ENCODE measurements at places on chromosomes 11 and 22.

DNA sequence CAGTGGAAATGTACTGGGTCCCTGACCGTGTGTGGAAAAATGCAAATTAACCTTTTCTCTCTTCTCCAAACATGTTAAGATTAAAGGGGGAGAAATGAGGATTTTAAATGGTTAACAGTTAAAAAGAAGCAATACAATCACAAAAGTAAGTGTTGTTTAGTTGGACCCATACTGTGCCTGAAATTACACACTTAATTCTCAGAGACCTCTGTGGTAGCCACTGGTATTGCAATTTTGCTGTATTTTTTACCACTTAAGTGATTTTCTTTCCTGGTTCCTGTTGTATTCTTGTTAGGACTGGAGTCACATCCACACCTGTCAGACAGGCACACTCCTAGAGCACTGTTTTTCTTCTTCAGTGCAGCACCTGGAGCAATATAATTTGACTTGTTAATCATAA is 179.6 kb upstream of the PDGFD start:
- DNase-seq: no peak

DNA sequence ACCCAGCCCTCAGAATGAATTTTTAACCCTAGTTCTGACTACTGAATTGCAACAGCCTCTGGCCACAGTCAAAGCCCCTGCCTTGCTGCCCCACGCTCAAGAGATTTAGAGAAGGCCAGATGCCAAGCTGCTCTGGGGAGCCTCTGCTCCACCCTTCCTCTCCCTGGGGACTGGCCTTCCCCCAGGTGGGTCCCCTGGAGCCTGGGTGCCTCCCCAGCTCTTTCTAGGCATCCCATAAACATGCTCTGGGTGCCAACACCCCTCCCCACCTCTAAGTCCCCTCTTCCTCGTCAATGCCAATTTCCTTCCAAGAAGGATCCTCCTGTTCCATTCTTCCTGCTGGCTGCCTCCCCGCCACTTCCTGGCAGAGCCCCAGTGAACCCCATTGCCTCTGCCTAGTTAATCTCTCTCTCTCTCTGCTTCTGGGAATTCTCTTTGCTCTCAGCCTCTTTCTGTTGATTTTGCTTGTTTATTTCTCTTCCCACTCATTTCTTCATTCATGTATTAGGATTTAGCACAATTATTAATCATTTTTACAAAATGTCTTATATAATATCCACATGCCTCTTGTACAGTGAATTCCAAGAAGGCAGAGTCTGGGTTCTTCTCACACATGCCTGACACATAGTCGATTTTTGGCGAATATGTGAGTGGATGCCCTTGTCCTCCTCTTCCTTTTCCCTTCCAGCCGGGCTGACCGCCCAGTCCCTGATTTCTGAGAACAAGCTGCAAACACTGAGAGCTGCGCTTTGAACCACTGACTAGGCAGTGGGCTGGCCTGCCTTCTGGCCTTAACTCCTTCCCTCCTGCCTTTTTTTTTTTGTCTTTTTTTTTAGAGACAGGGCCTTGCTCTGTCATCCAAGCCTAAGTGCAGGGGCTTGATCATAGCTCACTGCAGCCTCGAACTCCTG is 17.5 kb downstream of the UQCR10 start:
- no peak for DNase-seq

DNA sequence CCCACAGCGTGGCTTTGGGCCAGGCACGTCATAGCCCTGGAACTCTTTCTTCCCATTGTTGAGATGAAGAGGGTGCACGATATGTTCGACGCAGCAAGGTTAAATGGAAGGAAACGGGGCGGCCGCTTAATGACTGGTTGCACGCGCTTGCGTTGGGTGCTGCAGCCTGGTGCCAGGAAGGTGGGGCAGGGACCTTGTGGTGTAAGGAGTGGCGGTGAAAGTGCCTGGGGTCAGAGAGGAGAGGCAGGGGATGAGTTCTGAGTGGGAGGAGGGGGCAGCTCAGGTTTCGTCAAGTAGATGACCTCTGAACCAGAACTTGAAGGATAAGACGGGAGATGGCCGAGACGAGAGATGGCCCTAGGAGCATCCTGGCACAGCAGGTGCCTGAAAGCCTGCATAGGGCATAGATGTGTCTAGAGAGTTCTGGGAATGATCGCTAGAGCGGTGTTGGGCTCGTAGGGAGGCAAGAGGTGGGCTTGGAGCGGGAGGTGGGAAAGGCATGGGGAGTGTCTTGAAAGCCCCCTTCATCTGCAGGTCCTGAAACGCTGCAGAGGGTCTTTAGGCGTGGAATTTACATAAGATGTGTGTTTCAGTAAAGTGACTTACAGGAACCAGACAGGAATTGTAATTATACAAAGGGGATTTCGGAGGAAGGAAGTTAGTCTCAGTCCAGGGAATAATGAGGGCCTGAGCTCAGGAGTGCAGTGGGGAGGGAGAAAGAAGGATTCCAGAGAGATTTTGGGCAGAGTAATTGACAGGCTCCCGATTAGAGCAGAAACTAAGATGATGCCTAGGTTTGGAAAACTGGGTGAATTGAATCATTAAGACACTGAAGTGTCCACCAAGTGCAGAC is 43.2 kb upstream of the CLDN5 start:
- DNase-seq: no peak

DNA sequence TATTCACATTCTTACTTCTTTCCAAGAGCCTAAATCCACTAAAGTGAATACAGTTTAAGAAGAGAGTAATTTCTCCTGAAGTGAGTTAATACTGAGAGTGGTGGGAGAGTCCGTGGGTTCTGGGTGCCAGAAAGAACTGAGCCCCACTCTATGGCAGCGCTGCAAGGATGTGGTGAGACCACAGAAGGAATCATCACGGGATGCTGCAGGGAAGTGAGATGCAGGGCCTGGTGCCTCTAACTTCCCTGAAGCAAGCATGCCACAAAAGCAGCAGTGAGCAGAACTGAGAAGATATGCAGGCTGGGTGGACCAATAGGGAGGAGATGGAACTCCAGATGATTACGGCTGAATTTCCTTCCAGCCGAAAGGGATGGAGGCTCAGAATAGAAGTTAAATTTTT is 5.0 kb upstream of the MMP12 start:
- no peak for DNase-seq

GRCh38 chr11:132541794-132542193 is 990.5 kb downstream of the OPCML start:
- no peak for DNase-seq

GRCh38 chr11:61024938-61025820 is 53.7 kb downstream of the CD6 start:
- DNase-seq: no peak

GRCh38 chr22:19110646-19111045 is 11.6 kb downstream of the DGCR2 start:
- DNase-seq: no peak

DNA sequence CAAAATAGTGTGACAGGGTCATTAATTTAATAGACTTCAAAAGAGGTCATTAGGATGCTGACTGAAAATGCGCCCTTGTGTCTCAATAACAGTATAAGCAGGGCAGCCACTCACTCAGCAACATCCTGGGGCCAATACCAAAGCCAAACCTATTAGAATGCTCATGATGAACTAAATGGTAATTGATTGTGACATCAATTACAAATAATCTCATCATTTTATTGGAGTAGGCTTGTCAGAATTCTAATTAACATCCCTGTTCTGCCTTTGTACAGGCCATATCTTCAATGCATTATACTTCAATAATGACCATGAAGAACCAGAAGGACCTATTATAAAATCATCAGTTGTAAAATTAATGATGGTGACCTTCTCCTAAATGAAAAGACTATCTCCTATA is 64.2 kb downstream of the DNAJC24 start:
- DNase-seq: no peak

DNA sequence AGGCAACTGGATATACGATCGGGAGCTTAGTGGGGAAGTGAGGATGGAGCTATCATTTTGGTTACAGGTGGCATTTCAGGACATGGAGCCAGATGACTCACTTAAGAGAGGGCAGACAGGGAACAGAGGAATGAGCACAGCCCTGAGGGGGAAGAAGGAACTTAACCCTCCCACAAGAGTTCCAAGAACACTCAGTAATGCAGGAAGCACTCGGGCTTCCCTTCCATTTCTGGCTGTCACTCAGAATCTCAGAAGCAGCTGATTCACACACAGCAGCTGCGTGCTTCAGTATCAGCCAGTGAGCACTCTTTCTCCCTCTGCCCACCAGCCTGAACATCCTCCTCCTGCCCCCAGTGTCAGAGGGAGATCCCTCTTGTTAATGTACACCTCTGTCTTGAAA is 34.8 kb downstream of the EFCAB6 start:
- no peak for DNase-seq

- no peak for DNase-seq
Measured at GRCh38 chr11:35227576-35228327, 88.8 kb downstream of the CD44 start.

GRCh38 chr11:122717264-122717867 is 61.8 kb downstream of the UBASH3B start:
- DNase-seq: no peak

- DNase-seq: no peak
Measured at GRCh38 chr11:21650961-21651360, 541.9 kb upstream of the ANO5 start.

DNA sequence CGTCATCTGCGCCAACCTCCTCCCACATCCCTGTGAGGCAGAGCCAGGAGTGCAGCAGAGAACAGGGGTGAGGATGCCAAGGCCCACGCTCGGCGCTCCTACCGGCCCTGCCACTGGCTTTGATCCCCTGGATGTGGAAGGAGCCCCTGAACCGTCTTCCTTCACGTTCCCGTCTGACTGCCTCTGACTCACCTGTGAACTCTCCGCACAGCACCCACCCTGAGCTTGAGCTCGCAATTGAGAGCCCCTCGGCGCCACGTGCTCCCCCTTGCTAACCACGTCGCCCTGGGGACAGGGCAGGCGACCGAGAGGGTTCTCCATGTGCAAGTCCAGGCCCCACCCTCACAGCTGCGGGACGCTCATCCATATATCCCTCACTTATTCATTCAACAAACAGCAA is 645.3 kb downstream of the BRD1 start:
- DNase-seq: no peak

DNA sequence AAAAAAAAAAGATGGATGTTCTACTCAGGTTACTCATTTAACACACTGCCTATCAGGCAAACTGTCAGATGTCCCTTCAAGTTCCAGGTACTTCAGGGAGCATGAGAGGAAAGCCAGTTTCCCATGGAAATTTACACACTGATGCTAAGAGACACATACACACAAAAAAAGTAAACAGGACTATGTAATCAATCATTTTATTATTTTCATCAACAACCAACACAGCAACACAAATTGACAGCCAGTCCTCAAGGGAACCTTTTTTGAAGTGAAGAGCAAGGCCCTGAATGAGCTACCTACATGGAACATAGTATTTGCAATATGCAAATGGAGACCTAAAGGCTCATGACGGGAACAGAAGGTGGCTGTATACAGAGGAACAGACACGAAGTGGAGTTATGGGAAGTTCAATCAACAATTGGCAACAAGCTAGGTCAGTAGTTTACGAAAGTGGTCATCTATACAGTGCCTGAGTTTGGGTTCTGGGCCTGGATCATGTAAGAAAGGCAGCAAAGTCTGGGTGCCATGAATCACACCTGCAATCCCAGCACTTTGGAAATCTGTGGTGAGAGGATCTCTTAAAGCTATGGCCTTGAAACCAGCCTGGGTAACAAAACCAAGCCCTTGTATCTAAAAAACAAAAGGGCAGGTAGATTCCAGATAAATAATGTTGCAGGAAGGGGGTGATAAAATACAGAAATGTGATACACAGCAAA is 12.6 kb upstream of the WDR74 start:
- DNase-seq: no peak

- DNase-seq: no peak
Measured at GRCh38 chr11:79852176-79852575, 411.3 kb upstream of the TENM4 start.

All from stimulated activated CD4-positive, alpha-beta T cell treated with anti-CD3 and anti-CD28 coated beads, Interleukin-1b, Interleukin-23, amount 100 ng/mL, for 24 hours (primary cell).